ENCODE measurements at places on chromosomes 3 and 15.

- DNase-seq = peak; percentile 64
Measured at GRCh38 chr3:16864610-16865313, 20.0 kb upstream of the PLCL2 start.

DNA sequence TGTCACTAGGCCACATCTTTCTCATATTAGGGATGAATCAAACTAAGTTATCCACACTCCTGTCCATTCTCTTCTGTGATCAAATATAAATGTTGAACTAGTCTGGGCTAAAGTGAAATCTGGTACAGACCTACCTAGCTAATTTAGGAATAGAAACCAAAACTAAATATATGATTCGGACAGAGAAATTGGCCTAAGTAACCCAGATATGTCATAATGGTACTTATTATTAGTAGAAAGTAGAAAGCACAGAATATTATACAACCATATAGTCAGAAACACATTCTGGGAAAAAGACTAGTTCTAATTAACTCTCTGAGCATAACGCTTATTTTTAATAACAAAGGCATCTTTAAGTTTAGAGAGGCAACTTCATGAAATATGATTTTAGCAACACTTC is 389.0 kb downstream of the LSAMP start:
- DNase-seq = no peak

GRCh38 chr3:36954452-36955134 is 9.7 kb upstream of the TRANK1 start:
- peak; percentile 64 for DNase-seq

- DNase-seq = no peak
Measured at GRCh38 chr3:42979044-42979972, at the start of gene GASK1A. Gene GASK1A, plus strand, starts transcription at chr3:42979311. Its CDS starts 332 bp downstream, at chr3:42979643.

- DNase-seq = no peak
Measured at GRCh38 chr3:188486126-188486525, 332.2 kb downstream of the LPP start.
